Stimulated activated CD8-positive, alpha-beta memory T cell treated with anti-CD3 and anti-CD28 coated beads, Interleukin-7, amount 100 ng/mL, for 24 hours (primary cell): ENCODE measurements at places on chromosomes 16 and 17.

DNA sequence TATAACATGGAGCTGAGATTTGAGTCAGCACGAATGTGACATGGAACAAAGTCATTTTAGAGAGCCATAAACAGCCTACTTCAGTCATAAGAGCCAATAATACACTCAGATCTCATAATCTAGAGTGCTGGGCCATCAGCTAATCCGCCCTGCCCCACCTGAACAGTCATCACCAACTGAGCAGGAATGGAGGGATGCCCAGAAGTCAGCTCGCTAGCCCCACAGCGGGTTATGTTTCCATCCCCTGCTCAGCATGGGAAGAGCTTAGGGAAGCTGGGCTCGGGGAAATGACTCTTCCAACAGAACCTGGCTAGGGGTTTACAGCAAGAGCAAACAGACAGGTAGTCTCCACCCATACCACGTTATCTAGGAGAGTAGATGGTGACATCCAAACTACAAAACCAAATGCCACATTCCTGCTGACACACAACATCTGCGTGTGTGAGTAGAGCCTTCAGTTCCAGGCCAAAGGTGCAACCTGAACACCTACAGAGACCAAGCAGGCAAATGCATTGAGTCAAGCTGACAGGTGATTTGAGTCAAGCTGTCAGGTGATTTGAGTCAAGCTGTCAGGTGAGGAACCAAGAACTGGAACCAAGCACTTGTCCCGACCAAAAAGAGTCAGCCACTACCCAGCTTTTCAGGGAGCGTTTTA lies 2.0 kb downstream of the TMEM11 start:
- DNase-seq = no peak

GRCh38 chr17:40344421-40345160 lies 19.9 kb downstream of the GJD3 start:
- DNase-seq = no peak

DNA sequence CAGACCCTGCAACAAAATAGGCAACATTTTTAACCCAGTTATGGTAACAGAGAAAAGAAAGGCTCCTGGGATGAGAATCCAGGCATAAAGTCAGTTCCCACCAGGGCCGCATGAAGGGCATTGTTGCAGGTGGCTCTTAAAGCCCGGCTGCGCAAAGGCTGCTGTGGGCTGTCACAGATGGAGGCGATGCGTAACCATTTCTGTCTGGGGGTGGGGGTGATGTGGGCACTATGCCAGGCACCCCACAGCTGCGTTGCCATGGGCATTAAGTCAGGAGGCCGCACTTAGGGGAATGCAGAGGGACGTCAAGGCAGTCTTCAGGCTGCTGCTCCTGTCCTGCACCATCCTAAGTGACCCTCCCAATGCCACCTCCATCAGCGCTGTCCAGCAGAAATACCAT lies 228.4 kb downstream of the CPPED1 start:
- no peak for DNase-seq

DNA sequence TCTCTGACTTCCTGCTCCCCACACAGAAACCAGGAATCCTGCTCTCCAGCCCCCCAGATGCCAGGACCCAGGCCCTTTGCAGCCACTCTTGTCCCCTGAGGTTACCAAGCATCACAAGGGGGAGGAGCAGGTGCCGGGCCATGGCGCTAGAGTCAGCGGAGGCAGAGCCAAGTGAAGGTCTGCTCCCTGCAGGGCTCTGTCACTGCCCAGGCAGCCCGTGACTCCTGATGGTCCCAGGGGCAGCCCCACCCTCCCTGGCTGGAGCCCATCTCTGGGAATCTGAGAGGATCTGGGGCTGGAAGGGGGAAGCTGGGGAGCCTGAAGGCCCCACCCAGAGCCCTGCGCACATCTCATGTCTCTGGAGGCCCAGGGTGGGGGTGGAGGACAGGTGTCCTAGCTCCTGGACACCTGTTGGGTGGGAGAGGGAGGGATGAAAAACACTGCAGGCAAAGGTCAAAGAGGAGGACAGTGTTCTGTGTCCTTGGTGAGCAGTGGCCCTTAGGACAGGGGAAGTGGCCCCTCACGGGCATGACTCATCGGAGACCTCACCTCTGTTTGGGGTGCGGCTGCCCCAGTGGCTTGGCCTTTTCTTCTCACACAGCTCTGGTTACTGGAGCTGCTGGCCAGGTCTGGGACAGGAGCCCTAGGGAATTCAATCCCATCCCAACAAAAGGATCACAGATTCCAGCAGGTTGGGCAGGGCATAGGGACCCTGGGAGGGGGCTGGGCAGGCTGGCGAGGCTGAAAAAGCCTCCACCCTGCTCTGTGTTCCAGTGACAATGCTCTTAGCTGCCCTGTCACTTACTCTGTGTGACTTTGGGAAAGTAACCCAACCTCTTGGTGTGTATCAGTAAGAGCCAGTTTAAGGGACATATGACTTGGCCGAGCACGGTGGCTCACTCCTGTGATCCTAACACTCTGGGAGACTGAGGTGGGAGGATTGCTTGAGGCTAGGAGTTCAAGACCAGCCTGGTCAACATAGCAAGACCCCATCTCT lies at the start of gene PRSS36:
Gene PRSS36, minus strand, starts transcription at position 173 of the 997 bp plus-strand sequence. Its CDS starts 31 bp downstream, at position 142.
- no peak for DNase-seq

DNA sequence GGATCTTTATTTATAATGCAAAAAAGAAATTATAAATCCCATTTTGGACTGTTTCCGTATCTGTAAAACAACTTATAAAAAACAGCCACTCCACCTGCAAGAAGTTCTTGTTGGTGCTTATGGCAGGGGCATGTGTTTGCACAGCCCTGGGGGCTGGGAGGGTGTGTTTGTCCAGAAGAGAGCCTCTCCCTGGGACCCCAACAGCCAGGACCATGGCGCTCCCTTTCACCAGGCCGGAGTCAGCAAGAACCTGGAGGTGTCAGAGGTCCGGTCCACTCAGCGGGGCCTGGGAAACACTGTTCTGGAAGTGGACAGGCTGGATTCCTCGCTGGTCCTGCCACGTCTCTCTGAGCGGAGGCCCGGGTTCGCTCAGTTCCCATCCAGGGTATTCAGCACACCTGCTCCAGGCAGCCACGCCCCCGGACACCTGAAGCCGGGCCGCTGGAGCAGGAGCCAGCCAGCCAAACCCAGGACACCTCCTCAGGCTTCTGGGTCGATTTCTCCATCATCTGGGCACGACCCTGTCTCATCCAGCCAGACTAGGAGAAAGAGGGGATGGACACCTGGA lies 18.9 kb upstream of the GINS2 start:
- DNase-seq = no peak
